Effector memory CD8-positive, alpha-beta T cell (primary cell): ENCODE measurements at places on chromosomes 13 and 19.

GRCh38 chr19:17097593-17098126, 22.1 kb downstream of the MYO9B start:
- H3K36me3 ChIP-seq: peaks cover 39% of the 10 kb centered on the region
- H3K27me3 ChIP-seq: no peaks in the 10 kb centered on the region
- H3K4me1 ChIP-seq: peaks cover 39% of the 10 kb centered on the region
- no peak overlapping the region for H3K4me3 ChIP-seq

DNA sequence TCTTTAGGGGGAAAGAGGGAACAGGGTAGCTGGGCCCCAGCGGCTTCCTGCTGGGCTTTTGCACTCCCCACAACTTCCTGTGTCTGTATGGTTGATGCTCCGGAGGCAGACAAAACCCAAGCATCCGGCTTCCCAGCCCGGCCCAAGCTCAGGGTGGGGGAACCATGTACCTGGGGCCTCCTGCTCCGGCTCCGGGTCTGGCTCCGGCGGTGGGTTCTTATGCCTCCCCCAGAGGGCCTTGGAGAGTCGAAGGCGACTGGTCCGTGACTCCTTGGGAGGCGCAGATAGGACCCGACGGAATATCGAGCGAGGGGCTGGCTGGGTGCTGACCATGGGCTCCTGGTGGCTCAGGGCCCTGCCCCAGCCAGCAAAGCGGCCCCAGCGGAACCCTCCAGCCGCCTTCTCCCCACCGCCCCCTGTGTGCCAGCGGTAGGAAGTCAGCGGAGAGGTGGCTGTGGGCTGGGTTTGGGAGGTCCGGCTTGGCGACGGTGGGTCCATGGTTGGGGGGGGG, 428 bp downstream of the RASAL3 start:
- peaks cover 56% of the 10 kb centered on the region for H3K36me3 ChIP-seq
- peak overlapping the region; percentile 93 for H3K27ac ChIP-seq
- H3K27me3 ChIP-seq: no peaks in the 10 kb centered on the region

DNA sequence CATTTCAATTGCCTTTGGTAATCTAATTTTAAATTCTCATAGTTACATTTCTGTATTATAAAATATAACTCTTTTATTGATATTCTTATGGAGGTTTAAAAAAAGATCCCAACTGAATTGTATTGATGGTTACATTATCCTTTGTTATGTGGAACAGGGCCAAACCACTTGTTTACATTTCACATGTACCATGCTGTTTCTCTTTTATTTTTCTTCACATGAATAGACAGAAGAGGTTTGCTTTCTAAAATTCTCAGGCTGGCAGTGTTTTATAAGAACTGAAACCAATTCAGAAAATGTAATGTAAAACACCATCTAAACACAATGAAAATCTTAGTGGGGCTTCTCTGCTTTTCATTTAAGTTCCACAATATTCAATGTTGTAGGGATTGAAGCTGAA, 122.5 kb downstream of the GPC5 start:
- H3K4me3 ChIP-seq: no peak overlapping the region
- no peaks in the 10 kb centered on the region for H3K27me3 ChIP-seq
- no peaks in the 10 kb centered on the region for H3K36me3 ChIP-seq
- no peak for DNase-seq

- no peaks in the 10 kb centered on the region for H3K27me3 ChIP-seq
- no peak for DNase-seq
- H3K27ac ChIP-seq: peak overlapping the region; percentile 93
- peaks cover 52% of the 10 kb centered on the region for H3K4me1 ChIP-seq
- H3K4me3 ChIP-seq: peak overlapping the region; percentile 77
- peaks cover 28% of the 10 kb centered on the region for H3K36me3 ChIP-seq
Measured at GRCh38 chr19:13987101-13987890, 18.8 kb downstream of the RFX1 start.

DNA sequence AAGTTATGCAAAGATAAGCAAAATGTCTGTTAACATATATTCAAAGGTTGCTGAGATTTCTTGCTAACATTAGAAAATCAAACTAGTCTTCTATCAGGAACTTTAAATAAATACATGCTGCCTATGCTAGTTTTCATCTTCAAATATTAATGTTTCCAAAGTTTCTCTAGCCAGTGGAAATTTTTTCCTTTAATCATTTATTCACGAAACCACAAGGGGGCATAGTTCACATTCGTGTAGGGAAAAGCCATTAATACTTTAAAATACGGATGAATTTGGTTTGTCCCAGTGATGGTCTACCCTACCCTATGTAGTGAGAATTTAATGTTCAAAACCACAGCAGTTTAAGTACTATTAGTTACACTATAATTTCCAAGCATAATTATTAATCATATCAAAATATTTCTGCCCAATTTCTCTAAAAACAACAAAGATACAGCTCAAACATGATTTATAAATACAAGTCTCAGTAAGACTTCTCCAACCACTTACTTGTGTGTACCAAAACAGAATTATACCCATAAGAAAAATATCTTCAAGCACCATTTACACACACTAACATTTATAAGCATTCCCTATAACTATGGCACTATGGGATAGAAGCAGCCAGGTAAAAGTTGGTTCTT, 16.2 kb downstream of the NUFIP1 start:
- no peaks in the 10 kb centered on the region for H3K27me3 ChIP-seq
- DNase-seq: no peak
- H3K36me3 ChIP-seq: peaks cover 10% of the 10 kb centered on the region
- H3K4me1 ChIP-seq: no peaks in the 10 kb centered on the region

DNA sequence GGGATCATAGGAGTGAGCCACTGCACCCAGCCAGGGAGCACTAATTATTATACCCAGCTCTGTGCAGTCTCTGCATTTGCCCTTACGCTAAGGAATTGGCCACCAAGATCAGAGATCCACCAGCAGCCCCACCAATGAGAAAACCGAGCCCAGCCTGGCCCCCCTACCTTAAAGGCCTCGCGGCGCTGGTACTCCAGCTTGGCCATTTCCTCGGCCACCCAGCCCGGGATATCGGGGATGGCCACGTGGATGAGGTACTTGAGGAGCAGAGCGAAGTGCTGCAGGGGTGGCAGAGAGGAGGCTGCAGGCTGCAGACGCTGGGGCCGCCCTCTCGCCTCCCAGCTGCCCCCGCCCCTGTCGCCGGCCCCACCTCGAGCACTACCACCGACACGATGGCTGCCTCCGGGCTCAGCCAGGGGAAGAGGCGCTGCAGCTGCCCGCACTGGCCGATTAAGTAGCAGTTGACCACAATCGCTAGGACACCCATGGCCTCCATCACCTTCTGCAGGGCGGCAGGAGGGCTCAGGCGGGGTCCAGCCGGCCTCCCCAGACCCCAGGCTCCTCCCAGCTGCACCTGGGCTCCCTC, 7.5 kb downstream of the ANO8 start:
- H3K36me3 ChIP-seq: peaks cover 3% of the 10 kb centered on the region
- peaks cover 5% of the 10 kb centered on the region for H3K4me1 ChIP-seq
- DNase-seq: no peak
- H3K27me3 ChIP-seq: no peaks in the 10 kb centered on the region
- peak overlapping the region; percentile 31 for H3K4me3 ChIP-seq

DNA sequence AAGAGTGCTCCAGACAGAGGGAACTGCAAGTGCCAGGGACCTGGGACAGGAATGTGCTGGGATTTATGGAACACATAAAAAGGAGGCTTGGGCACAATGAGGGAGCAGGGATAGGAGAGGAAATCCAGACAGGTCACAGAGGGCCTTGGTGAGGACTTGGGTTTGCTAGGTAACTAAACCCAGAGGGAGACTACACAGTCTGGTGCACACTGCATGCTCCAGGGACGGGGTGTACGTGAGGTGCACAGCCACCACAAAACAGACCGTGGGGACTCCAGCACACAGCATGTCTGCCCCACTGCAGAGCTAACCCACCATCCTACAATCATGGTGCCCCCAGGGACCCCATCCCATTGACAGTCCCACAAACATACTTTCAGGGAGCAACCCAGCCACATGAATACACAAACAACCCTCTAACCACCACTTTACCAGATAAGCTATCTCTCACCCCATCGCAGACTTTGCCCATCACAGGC, 5.5 kb upstream of the ZFP36 start:
- no peaks in the 10 kb centered on the region for H3K27me3 ChIP-seq
- peaks cover 56% of the 10 kb centered on the region for H3K4me1 ChIP-seq
